MM.1S (cell line): ENCODE measurements at places on chromosomes 16 and 17.

- no peak for DNase-seq
These were observed 24.8 kb upstream of the NSRP1 start for GRCh38 chr17:30091771-30092170.

DNA sequence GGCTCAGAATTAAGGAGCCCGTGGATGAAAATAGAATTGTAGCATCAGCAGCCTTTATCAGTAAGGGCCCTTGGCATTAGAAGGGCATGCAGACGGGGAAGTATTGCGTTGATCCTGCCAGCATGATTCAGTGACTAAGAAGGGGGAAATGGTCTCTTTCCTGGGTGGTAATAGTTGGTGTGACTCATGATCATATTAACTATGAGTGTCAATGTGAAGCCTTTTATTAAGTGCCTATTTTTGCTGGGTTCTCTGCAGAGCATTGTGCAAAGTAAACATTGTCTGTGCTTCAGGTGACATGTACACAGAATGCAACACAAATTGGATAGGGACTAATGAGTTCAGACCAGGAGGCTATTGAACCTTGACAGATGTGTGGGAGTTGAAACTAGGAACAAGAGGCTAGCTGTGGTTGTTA lies 24.5 kb downstream of the RCVRN start:
- DNase-seq: no peak

DNA sequence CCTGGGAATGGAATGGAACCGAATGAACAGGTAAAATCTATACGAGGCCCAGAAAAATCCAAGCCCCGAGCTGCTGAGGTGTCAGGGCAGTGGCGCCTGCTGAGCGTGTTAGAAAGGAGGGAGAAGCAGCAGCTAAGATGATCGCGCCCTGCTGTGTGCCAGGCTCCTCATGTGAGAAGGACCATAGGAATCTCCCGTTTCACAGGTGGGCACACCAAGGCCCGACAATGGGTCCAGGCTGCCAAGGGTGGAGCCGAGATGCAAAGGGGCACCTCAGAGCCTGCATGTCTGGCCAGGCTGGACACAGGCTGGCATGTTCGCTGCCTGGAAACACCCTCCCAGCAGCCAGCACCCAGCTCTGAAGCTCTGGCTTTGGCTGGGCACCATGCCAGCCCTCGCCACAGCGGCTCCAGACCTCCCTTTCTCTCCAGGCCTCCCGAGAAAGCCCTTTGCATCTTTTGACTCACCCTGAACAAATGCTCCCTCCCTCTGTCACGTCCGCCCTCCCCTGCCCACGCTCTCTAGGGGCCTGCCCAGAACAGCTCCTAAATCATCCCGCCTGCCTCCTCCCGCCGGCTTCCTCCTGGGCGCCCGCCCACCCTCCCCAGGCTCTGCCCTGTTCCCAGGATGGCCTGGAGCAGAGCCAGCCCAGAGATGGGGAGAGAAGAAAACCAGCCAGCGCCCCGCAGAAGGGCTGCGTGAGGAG lies 217.8 kb upstream of the GSE1 start:
- no peak for DNase-seq

GRCh38 chr17:38742411-38743308 lies 5.5 kb downstream of the PCGF2 start:
- no peak for DNase-seq

DNA sequence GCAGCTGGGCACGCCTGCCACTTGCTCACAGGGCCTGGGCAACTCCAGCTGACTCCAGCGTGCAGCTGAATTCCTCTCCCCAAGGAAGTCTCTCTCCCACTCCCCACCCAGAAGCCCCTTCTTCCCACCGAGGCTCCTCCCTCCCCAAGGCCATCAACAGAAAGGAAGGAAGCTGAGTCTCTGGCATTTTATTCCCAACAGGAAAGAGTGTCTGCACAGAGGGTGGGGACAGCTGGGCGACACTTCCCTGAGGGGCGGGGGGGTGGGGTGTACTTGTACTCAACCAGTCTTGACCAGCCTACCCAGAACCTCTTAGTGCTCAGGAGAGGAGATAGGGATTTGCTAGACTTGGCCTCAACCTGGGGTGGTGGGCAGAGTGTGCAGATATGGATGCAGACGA lies at the start of gene EXOC3L1:
Gene EXOC3L1 (minus strand): TSS at position 96 of the 400 bp plus-strand sequence. CDS start 460 bp downstream, outside the sequence.
- DNase-seq: no peak

DNA sequence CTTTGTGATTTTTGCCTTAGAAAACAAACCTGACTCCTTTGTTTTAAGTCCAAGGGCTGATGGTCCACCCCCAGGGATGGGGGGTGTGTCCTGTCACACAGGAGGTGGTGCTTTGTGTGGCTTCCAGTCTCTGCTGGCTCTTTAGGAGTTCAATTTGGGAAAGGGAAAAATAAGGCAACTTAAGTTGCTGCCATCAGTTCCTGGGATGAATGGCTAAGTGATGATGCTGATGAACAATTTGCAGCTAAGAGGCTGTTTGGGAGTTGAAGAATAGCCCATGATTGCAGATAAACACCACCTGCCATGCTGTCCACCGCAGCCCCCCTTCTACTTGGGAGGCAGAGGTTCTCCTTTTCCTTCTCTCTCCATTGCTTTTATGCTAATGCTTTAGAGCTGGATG lies 40.2 kb downstream of the ARL4D start:
- no peak for DNase-seq

DNA sequence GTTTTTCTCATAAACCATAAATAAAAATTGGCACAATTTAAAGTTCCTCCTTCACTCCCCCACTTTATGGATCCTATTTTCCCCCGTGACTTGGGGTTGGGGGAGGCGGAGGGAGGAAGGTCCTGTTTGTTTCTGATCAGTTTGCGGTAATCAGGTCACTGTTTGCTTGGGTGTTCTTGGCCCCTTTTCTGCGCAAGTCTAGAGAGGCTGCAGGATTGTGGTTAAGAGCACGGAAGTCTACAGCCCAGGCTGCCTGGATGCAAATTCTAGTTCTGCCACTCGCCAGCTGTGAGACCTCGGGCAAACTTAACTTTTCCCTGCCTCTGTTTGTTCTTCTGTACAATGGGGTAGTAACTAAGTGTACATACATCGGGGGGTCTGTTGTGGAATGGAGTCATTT lies 12.1 kb downstream of the ATP2C2 start:
- DNase-seq: peak; percentile 50

DNA sequence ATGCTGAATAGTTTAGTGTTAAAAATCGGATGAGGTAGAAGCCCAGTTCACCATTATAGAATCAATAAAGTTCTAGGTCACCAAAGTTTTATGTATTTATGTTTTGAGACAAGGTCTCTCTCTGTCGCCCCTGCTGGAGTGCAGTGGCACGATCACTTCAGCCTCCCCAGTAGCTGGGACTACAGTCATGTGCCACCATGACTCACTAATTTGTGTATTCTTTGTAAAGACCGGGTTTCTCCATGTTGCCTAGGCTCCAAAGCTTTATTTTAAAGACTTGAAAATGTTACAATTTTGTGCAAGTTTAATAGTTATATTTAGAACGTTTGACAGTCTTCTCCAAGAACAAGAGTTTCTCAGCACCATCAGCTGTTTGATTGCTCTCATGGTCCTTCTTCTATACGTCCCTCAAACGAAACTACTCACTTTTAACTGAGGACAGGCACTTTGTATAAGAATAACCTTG lies 32.1 kb downstream of the NDE1 start:
- no peak for DNase-seq

GRCh38 chr17:27496437-27496943 lies 40.2 kb downstream of the KSR1 start:
- no peak for DNase-seq

- DNase-seq: peak; percentile 19
These were observed 28.7 kb upstream of the GAS7 start for GRCh38 chr17:10226930-10227695.

DNA sequence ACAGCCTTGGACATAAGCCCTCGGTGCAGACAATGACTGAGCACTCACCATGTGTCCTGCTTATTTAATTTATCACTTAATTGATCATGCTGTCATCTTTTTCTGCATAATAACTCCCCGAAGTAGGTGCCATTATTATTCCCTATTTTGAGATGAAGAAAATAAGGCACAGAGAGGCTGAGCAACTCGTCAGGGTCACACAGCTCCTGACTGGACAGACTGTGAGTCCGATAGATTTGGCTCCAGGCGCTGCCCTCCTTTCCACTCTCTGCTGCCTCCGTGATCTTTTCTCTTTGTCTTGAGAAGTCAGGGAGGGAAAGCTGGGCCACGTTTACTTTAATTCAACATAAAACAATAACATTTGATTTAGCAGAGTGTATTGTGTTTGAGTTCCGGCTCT lies 19.0 kb upstream of the N4BP1 start:
- DNase-seq: no peak

GRCh38 chr17:79388556-79389295 lies 222.1 kb downstream of the RBFOX3 start:
- peak; percentile 54 for DNase-seq

DNA sequence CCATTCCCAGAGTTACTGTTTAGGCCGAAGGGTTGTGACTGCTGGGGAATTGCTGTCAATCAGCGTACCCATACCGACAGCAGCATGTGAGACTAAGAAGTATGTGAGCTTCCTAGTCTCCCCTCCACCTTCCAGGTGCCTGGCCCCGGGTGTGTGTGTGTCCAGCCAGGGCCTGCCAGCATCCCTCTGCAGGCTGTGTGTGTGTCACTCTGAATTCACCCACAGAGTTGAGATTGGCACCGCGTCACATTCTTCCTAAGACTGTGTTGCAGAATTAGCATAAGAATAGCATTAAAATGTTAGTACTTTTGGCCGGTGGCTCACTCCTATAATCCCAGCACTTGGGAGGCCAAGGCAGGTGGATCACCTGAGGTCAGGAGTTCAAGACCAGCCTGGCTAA lies 31.8 kb downstream of the PRMT7 start:
- DNase-seq: no peak

DNA sequence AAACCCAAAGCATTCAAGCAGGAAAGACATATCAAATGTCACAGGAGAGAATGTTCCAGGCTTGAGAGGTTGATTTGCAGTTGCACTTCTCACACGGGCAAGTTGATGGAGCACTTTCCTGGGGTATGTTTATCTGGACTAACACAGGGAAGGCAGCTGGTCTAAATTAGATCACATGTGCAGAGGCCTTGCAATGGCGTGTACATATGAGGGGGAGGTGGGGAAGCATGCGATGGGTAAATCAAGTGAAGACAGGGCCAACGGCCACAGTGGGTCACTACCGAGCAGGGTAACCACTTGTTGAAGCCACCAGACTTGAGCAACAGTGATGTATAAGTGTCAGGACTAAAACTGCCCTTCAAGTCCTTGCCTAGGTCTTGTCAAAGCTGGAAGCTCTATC lies 156.6 kb upstream of the MAF start:
- no peak for DNase-seq

DNA sequence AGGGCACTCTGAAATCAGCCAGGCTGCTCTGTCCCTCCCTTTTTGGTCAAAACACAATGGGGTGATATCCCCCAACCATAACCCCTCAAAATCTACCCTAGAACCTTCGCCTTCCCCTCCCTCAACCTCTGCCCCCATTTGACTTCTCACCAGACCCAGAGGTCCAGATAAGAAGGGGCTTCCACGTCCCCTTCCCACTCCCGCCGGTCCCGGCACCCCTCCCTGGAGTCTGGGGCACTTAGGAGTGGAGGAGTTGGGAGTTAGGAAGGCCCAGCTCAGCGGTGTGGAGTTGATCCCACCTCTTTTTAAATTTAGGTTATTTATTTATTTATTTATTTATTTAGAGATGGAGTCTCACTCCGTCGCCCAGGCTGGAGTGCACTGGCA lies 619 bp upstream of the TMEM92 start:
- no peak for DNase-seq

- no peak for DNase-seq
These were observed 51.4 kb downstream of the USP22 start for GRCh38 chr17:20991276-20992037.

DNA sequence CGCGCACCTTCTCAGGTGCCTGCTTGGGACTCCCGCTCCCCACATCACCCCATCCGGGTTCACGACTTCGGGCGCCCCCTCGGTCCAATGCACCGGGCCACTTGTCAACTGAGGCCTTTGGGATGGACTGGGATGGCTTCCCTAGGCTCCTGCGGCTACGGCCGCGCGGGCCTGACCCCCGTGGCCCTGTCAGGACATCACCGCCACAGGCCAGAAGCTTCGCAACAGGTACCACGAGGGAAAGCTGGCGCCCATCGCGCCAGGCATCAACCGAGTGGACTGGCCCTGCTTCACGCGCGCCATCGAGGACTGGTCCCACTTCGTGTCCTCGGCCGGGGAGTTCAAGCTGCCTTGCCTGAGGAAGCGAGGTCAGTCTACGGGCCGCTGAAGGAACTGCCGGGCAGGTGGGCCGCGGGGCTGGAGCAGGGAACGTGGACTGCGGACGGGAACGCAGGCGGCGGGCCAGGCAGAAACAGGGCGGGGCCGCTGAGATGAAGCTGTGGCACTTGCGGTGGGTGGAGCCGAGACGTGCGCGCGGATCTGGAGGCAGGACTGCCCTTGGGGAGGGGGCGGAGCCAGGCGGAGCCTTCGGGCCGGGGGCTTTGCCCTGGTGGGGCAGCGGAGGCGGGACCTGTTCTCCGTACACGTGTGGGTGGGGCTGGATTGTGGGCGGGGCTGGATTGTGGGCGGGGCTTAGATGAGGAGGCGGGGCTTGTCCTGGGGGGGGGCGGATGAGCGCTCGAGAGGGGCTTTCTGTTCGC lies 13.7 kb upstream of the CNGB1 start:
- peak; percentile 25 for DNase-seq

GRCh38 chr17:78789663-78790181 lies 7.6 kb upstream of the CYTH1 start:
- no peak for DNase-seq

GRCh38 chr16:58476791-58477190 lies 23.2 kb upstream of the NDRG4 start:
- DNase-seq: no peak

DNA sequence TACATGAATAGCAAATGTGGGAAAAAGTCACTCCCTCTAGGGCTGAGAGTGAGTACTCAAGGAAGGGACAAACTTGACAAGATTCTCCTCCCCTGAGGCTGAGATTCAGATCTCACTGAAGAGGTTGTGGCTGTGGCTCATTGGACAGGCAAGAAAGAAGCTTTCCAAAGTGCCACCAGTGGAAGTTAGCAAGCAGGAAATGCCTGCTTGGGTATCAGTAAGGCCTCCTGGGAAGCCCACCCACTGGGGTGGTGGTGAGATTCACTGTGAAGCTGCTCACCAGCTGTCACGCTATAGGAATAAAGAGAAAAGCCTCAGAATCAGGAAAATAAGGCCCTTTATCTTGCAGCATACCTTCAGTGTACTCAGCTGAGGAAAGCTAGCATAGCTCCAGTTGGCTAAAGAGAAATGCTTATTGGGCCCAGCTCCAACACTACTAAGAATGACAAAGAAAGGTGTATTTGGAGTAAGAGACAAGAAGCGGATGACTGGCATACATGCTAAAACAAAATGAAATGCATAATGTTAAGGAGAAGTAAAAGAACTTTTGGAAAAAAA lies 274.4 kb upstream of the TOM1L1 start:
- no peak for DNase-seq

DNA sequence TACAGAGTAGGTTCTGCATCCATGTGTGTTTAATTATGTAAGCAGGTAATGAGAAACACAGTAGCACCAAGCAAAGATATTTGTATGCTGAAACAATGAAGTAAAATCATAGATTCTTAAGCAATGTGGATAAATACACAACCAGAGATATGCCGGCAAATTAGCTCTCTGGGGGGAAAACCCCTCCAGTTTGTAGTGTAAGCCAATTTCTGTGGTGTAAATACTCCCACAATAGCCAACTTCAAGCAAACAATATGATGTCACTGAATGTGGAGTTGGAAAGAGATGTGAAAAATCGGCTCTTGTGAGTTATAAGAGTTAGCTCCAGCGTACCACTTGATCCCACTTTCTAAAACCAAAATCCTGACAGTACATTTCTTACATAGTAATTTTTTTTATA lies 3.9 kb upstream of the KRT38 start:
- no peak for DNase-seq
